ENCODE measurements at places on chromosomes 2 and 18.

GRCh38 chr2:219155054-219155644, 5.5 kb downstream of the NHEJ1 start:
- DNase-seq, result no peak

DNA sequence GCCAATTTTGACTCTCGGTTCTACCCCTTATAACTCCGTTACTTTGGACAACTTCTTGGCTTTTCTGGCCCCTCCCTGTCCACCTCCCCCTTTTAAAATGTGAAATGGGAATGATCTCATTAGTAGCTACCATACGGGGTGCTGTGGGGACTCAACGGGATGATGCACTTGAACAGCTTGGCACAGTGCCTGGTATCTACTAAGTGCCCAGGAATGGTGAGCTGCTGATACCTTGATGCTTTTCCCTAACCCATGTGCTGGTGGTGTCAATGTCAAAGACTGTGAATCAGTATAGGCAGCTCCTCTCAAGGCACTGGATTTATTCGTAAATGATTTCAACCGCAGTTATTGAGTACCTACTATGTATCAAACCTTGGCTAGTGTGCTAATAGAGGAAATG, 204.2 kb downstream of the LOXHD1 start:
- DNase-seq, result no peak

- no peak for DNase-seq
These were observed 74.1 kb downstream of the CABYR start for GRCh38 chr18:24212939-24213338.

- no peak for DNase-seq
These were observed 32.1 kb upstream of the INSIG2 start for GRCh38 chr2:118056165-118056534.

- DNase-seq, result no peak
These were observed 1.4 kb downstream of the NRP2 start for GRCh38 chr2:205683502-205684367.

GRCh38 chr2:143828763-143829537, 691.0 kb downstream of the ZEB2 start:
- DNase-seq, result no peak

DNA sequence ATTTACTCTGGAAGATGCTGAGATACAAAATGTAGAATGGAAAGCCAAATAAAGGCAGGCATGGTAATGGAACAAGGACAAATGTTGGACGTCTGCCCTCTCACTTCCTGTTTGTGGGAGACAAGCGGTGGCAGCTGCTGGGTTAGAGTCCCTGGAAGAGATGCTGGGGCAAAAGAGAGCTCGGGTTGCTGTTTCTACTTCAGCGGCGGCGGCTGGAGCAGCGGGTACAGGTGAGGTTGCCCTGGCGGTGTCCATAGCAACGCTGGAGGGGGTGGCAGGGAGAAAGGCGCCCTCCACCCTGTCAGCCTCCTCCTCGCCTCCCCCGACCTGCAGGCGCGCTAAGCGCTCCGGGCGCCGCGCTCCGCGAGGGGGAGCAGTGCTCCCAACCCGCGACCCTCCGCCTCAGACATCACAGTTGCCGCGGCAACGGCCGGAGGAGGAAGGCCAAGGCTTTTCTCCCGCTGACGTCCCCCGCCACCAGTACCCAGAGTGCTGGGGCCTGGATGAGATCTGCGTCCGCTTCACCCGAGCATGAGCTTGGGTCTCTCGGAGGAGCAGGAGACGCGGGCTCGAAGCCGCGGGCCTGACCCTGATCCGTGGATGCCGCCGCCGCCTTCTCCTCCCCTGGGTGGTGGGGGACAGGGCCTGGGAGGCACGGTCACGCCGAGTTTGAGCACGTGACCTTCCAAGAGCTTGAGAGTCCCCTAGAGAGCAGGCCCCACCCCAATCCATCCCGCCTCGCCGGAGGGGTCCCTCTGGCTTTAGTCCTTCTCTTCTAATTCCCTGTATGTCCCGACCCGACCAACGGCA, 65.6 kb downstream of the NOL4 start:
- no peak for DNase-seq

- no peak for DNase-seq
These were observed 40.0 kb downstream of the ACVR2A start for GRCh38 chr2:147884830-147885229.

DNA sequence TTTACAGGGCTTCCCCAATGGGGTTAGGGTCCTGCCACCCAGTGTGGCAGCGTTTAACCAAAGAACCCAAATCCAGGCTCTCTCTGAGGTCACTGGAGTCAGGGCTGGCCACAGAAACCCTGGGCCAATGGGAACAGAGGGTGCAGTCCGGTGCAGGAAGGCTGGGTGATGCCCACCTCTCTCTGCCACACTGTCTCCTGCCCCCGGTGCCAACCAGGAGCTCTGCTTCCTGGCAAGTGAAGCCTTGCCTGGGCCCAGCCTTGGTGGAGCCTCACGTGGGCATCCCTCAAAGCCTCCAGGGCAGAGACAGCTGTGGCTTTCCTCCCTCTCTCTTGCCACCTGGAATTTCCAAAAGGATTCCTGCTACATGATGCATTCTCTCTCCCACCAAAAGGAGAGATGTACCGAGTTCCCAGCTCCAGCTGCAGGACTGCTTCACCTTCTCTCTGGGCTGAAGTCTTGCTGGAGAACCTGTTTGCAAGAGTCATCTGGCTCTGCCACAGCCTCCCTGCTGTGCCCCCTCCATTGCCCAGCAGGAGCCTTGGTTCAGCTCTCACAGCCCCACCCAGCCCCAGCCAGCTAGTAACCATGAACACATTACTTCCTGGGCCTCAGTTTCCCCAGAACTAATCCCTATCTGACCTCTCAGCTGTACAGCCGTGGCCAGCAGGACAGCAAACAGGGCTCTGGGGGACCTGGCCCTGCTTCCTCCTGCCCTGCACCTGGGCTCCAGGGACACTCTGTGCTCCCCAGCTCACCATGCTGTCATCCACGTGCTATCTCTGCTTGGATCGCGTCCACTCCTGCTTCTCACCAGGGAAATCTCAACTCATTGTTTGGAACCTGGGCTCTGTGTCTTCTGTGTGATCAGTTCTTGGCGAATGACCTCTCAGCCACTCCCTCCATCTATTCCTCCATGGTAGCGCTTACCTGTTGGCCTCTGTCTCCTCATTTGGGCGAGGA, 43.4 kb downstream of the KCNF1 start:
- no peak for DNase-seq

- no peak for DNase-seq
These were observed 28.1 kb downstream of the RHOB start for GRCh38 chr2:20474757-20475566.

GRCh38 chr2:27313882-27314645, 5.8 kb upstream of the UCN start:
- DNase-seq, result no peak

DNA sequence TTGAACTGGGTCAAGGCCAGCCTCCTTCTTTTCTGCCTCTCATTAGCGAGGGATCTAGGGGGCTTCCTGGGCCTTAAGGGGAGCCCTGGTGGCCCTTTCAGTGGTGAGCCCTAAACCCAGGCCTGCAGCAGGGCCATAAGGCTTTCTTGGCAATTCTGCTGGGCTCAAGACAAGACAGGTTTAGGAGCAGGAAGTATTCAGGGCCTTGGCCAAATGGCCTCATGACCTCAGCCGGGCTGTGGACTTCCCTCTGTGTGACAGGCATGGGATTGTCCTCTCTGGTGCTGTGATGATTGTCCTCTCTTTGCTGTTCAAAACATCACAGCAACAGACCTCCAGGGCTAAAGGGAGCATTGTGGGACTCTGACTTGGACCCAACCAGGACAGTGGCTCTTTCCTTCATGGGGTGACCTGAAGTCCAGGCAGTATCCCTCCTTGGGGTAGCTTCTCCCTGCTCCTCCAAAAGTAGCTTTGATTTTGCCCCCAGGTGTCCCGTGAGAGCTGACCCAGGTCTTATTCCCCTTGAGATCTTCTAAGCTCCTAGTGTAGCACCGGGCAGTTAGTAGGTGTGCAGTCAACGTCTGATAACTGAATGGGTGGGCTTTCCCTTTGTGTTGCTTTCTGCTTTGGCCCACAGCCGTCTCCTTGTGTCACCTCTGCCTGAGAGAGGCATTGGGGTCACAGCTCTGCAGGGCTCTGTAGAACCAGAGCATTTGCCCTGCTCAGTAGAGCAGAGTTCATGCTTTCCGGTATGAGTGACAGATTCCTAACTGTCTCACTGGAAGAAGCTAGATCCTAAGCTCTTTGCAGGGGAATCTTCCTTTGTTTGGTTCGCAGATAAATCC, 14.7 kb downstream of the FOSL2 start:
- DNase-seq, result no peak

GRCh38 chr2:71559080-71559827, 105.9 kb downstream of the DYSF start:
- DNase-seq, result no peak

GRCh38 chr2:203720915-203721672, 14.7 kb downstream of the CD28 start:
- no peak for DNase-seq

GRCh38 chr2:109371481-109372170, 242.1 kb downstream of the SEPTIN10 start:
- no peak for DNase-seq

- DNase-seq, result no peak
These were observed 47.4 kb upstream of the KIDINS220 start for GRCh38 chr2:8884812-8885211.

- no peak for DNase-seq
These were observed 69.0 kb downstream of the STPG4 start for GRCh38 chr2:47086054-47086471.

DNA sequence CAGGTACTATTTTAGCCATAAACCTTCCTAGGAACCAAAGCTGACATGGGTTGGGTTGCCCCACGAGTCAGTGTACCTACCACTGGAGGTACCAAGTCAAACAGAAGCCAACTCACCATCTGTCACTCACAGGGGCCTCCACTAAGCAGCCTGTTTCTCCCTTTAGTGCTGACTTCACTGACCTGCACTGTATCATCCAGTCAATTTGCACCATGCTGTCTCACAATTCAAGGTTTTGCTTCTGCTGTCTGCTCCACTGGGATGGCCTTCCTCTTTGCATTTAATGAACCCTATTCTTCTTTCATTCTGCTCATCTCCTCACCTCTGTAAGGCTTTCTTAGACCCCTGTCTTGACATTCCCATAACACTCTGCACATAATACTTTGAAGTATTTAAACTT, 47.2 kb downstream of the EIF2AK3 start:
- DNase-seq, result no peak

DNA sequence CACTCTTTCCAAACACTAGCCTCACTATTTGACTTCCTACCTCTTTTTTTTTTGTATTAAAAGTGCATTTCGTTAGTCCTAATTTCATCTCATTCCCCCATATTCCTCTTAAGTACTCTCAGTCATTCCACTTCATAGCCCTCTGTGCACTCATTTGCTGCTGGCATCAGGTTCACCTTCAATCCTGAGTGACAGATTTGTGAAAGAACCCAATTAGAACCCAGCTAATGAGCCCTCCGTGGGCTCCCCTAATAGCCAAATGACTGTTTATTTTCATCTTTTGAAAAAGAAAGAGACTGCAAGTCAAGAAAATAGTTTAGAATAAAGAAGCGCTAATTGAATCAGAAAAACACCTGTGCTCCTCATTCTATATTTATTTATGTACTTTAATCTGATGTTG, 512.1 kb upstream of the LRATD1 start:
- DNase-seq, result no peak

DNA sequence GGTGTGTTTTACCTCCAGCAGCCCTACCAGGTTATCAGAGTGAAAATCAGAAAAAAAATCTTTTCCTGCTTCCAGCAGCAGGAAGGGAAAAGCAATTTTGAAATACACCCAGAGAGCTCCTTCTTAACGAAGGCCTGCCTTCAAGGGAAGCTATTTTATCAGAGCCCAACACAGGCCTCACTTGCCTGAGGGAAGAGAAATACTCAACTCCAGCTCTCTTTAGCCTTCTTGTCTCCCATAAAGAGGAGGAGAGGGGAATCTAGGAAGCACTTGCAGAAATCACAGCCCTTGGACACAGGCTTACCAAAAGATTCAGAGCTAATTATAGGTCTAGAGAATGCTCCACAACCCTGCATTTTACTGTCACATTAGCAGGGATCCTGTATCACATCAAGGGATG, 896.1 kb upstream of the CNTNAP5 start:
- DNase-seq, result no peak

GRCh38 chr18:63307551-63308200, 11.9 kb downstream of the BCL2 start:
- DNase-seq, result no peak

- no peak for DNase-seq
These were observed 14.0 kb downstream of the ANXA4 start for GRCh38 chr2:69755862-69756467.

GRCh38 chr2:156189584-156189983, 142.9 kb downstream of the NR4A2 start:
- no peak for DNase-seq

GRCh38 chr2:17322461-17322860, 195.8 kb downstream of the RAD51AP2 start:
- no peak for DNase-seq

DNA sequence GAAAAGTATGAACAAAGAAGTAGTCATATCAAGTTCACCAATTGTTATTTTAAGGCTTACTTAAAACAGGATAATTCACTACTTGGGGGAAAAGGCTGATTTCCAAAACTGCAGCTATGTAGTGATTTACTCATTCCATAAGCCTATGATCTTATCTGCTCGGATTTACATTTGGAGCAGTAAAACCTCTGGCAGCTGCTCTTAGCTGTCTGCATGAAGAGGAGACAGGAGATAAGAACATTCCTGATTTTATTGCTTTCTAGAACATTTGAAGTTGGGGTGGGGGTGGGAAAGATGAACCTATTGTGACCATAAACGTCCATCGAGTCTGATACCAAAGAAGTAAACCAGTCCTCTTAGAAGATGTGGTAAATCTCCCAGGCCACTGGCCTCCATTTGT, 120.9 kb downstream of the MMADHC start:
- DNase-seq, result no peak

DNA sequence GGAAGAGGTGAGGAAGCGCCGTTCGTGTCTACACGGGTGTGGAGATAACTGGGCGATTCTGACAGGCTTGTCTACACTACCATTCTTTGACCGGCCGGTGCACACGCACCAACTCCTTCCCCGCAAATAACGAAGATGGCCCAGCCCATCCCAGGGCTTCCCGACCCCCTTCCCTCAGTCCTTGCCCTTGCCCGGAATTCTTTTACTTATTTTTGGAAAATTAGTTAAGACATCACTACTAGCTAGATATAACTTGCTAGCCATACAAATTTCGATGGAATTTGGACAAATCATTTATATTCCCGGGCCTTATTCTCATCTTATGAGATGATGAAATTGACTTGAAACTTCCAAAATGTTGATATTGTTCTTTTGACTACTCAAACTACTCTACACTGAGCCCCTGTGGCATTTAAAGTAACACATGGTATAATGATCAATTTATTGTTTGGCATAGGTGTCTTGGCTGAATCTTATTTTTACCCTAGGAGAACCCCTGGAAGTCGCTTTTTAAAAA, 1.3 kb downstream of the ERICH2 start:
- no peak for DNase-seq

GRCh38 chr18:77651441-77651840, 401.8 kb downstream of the GALR1 start:
- no peak for DNase-seq

DNA sequence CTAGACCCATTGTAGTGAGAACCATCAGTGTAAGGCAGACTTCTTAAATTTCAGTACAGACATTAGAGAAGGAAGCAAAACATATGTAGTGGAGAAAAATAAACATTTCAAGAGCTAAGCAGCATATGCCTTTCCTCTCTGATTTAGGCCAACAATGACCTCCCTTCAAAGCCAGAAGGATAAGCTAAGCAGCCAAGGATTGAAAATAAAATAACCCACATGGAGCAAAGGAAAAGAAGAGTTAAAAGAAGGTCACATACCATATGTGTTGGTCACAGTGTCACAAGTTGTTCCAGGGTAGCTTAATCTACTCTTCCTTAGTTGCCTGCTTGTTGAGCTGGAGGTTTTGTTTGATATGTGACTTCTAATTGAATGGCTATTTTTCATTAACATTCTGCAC, 15.6 kb upstream of the LAMA1 start:
- no peak for DNase-seq

- no peak for DNase-seq
These were observed 67.7 kb downstream of the EDAR start for GRCh38 chr2:108921096-108922030.
